ENCODE measurements at places on chromosomes 13 and 19.

DNA sequence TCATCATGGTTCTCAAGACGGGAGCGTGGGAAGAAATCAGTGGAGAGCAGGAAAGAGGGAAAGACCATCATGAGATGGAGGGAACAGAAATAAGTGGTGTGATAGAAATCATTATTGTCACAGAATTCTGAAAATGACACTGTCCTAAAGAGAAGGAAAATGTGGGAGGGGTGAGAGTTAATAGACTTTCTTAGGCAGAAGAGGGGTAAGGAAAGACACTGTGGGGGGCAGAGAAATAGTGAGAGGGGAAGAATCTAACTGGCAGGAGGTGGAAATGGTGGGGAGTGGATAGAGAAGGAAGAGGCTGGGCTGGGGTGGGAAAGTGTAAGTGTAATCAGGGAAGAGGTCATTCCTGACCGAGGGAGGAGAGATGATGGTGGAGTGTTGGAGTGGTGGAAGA lies 3.2 kb downstream of the PINLYP start:
- no peak for DNase-seq

DNA sequence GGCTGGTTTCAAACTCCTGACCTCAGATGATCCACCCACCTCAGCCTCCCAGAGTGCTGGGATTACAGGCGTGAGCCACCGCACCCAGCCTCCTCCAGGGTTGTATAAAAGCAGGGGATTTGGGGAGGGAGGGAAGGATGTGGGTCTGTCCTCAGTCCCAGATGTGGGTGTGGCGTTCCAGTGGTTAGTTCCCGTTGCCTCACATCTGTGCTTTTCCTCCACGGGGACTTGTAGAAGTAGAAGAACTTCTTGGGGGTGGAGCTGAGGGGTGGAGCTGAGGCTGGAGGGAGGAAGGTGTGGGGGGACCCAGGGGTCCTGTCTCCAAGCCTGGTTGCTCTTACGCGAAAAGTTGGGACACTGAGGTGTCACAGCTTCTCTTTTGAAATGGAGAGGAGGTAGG lies 514 bp upstream of the MCEMP1 start:
- DNase-seq, result no peak

GRCh38 chr13:45627656-45628055 lies 12.1 kb upstream of the ERICH6B start:
- DNase-seq, result no peak

DNA sequence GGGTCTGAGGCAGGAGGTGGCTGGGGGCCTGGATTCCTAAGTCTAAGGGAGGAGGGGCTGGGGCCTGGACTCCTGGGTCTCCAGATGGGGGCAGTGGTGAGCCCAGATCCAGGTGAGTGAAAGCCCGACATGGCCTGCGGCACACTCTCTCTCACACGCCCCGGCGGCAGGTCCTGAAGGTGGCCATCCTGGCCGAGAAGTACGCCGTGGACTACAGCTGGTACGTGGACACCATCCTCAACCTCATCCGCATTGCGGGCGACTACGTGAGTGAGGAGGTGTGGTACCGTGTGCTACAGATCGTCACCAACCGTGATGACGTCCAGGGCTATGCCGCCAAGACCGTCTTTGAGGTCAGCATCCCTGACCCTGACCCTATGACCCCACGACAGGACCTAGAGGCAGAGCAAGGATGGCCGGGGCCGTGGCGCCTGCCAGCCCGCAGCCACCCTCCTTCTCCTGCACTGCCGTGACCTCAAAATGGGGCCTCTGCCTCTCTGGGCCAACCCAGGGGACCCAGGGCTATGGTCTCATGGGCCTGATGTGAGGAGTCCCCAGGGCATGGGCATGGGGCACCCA lies 13.2 kb downstream of the FUZ start:
- no peak for DNase-seq

- DNase-seq, result no peak
Measured at GRCh38 chr13:97376981-97377380, 57.0 kb upstream of the RAP2A start.
